NCI-H2081 treated with DMSO at 0.1 percent for 48 hours (cell line): ENCODE measurements at places on chromosomes 16 and 17.

- DNase-seq: no peak
These were observed 44.8 kb downstream of the GLG1 start for GRCh38 chr16:74562117-74562516.

DNA sequence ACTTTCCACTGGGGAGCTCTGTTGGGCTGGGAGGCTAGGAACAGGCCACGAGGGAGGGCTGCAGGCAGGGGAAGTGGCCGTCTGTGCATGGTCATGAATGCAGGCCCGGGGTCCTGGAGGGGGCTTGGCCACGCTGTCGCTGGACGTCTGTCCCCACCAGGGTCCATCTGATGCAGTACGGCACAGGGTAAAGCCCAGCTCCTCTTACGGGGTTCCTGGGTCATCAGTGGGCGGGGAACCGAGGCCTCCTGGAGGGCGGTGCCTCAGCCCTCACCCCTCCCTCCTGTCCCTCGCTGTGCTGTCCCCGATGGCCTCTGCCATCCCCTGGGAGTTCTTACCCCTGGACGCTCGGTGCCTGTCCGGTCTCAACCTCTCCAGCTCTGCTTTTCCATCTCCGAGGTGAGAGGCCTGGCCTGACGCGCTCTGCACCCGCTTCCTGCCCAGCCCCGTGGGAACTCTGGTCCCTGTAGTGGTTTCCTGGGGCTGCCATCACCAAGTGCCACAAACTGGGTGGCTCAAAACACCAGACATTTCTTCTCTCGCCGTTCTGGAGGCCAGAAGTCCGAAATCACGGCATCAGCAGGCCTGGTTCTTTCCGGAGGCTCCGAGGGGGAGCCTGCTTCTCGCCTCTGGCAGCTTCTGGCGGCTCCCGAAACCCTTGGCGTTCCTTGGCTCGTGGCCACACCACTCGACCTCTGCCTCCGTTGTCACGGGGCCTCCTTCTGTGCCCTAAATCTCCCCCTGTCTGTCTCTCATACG, 182.8 kb downstream of the SEC14L1 start:
- DNase-seq: no peak

GRCh38 chr16:30741461-30741914, 6.7 kb upstream of the PHKG2 start:
- no peak for DNase-seq

DNA sequence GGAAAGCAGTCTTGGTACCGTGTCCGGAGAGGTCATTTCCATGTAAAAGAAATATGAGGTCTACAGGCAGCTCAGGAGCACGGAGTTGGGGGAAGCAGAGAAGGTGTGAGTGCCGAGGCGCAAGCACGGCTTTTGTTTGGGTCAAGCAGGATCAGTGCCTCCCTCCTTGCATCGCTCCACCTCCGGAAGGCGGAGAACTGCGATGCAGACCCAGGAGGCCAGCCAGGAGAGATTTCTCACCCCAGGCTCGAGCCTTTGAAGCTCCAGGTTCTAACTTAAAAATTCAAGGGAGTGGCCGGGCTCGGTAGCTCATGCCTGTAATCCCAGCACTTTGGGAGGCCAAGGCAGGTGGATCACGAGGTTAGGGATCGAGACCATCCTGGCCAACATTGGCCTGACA, 25.0 kb downstream of the NAA60 start:
- no peak for DNase-seq

DNA sequence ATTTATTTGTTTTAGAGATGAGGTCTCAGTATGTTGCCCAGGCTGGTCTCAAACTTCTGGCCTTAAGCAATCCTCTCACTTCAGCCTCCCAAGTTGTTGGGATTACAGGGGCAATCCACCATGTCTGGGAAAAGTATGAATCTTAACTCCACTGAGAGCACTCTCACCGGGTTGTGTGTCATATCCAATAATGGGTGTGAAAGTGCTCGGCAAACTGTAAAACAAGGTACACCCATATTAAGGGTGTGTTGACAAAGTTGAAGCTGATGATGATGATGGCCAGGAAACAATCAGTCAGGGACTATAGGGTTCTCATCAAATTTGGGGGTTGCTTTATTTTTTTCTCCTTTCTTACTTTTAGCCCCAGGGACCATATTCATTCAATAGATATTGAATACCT, 25.3 kb upstream of the TMC5 start:
- DNase-seq: no peak

DNA sequence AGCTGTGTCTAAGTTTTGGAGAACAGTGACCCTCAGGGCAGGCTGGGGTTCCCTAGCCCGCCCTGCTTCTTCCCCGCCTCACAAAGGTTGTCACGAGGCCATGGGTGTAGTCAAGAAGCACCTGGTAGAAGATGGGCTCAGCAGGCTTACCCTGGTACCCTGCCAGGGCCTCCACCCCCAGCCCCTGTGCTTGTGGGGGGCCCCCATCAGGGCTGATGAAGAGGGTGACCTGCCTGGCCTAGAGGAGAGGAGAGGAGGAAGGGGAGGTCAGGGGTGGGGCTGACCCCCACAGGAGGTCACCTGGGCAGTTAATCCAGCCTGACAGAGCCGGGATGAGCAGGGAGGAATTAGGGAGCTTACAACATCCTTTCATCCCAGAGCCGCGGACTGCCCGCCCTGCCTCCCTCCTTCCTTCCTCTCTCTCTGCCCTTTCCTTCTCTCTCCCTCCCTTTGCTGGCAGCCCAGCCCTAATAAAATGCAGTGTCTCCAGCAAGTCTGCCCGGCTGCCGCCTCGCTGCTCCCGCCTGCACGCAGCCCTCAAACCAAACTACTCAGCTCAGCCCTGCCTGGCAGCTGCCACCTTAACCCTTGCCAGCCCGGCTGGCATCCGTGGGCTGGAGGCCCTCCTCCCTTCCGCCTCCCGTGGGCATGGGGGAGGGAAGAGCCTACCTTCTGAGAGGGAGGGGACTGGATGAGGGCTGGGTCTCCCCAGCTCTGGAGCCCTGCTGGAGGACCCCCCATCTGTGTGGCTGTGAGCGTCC, 7.2 kb downstream of the DLX3 start:
- DNase-seq: no peak

DNA sequence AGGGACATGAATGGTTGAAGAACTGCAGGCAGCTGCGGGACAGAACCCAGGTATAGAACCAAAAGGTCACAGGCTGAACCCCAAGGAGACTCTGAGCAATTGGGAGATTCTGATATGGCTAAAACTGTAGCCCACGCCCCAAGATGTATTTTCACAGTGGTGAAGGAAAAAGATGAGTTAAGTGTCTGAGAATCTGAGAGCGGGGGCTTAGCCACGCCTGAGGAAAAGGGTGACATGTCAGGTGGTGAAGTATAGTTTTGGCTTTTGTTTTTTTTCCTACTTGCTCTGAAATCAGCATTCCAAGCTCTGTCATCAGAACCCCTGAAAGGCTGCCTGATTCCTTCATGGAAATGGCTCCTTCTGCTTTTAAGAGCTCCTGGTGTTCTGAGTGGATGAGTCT, 73.3 kb downstream of the AKAP1 start:
- no peak for DNase-seq

DNA sequence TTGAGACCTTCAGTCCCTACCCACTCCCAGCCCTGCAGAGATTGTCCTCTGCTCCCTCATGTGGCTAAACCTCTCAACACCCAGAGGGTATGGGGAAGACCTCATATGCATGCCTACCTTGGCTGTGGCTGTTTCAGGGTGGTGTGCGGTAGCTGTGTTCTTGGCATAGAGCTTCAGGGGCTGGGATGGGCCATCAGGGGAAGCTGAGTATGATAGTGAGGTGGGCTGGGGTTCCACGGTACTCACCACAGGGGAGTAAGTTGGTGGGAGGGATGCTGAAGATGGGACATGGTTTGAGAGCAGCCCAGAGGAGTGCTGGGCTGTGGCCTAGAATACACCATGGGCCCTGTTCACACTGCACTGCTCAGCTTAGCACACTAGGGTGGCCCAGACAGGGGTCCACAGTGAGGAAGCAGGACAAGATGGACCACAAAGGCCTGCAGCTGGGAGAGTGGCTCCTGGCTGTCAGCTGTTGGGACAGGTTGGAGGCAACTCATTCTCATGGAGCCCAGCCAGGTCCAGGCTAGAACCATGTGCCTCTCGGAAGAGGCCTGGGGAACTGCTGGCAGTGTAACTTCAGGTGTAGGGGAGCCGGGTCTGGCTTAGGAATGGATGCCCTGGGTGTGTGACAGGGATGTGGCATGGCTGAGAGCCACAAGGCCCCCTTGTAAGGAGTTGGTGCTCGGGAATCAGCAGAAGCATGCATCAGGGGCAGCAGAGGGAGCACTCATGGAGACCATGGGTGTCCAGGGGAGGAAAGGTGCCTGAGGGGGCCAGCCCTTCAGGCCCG, 3.1 kb downstream of the MFAP4 start:
- no peak for DNase-seq

GRCh38 chr17:64686705-64687104, 24.6 kb upstream of the SMURF2 start:
- no peak for DNase-seq

- no peak for DNase-seq
These were observed 433.9 kb upstream of the MAF start for GRCh38 chr16:80034469-80034826.

- DNase-seq: no peak
These were observed 10.9 kb upstream of the SP2 start for GRCh38 chr17:47884905-47885730.

DNA sequence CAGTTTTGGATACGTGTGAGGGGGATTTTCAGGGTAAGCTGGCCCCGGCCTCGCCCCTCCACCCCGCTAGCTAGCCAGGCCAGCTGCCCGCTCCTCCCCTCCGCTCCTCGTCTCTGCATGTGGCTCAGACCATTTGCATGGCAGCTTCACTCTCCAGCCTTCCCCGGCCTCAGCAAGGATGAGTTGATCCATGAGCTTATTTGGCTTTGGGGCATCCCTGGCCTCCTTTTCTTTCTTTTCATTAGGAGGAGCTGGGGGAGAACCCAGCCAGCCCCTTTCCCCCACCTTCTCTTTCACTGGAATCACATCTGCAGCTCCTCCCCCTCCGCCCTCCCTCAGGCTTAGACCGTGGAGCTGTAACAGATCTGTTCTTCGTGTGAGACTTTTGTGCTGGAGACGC, 30.7 kb downstream of the ELAC2 start:
- DNase-seq: no peak

DNA sequence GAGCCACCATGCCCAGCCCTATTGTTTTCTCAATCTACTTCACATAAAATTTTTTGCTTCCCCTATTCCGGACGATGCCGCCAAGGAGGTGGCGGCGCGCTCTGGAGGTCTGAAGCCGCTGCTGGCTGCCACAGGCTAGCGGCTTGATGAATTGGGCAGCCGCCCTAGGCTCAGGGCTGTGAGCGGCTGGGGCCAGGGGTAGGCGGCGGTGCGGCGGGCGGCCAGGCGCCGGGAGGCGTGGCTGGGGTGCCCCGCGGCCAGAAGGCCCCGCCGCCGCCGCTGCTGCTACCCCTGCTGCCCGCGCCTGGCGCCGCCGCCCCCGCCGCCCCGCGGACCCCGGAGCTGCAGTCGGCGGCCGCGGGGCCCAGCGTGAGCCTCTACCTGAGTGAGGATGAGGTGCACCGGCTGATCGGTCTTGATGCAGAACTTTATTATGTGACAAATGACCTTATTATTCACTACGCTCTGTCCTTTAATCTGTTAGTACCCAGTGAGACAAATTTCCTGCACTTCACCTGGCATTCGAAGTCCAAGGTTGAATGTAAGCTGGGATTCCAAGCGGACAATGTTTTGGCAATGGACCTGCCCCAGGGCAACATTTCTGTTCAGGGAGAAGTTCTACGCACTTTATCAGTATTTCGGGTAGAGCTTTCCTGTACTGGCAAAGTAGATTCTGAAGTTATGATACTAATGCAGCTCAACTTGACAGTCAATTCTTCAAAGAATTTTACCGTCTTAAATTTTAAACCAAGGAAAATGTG, 41.7 kb downstream of the ANKFY1 start:
- DNase-seq: no peak

DNA sequence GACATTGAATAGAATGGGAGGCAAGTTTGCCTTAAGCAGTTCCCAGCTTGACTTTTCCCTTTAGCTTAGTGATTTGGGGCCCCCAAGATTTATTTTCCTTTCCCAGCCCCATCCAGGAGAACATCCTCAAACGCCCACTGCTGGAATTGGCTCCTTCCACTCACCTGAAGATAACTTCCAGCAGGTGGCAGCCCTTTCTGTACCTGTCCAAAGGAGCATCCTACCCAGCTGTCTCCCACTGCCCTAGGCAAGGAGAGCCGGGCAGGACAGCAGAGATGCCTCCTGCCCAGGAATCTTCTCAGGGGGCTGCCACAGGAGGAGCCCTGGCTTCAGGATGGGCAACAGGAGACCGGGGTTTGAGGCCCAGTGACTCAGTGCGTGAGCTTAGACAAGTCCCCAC, 6.4 kb downstream of the CACNG5 start:
- no peak for DNase-seq

DNA sequence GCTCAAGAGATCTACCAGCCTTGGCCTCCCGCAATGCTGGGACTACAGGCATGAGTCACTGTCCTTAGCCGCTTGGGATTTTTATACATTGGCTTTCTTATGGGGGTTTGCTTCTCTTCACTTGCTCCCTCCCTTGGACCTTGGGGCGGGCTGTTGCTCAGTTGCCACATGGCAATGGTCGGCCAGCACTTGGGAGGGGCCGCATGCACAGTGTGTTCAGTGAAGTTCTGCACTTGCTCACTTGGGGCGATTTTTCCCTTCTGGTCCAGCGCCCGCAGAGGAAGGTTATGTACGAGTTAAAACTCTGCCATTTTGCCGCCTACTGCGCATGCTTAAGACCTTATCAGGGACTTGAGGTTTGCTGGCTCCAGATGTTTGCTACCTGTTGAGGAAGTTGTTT, 1367.6 kb upstream of the CDH8 start:
- DNase-seq: no peak

DNA sequence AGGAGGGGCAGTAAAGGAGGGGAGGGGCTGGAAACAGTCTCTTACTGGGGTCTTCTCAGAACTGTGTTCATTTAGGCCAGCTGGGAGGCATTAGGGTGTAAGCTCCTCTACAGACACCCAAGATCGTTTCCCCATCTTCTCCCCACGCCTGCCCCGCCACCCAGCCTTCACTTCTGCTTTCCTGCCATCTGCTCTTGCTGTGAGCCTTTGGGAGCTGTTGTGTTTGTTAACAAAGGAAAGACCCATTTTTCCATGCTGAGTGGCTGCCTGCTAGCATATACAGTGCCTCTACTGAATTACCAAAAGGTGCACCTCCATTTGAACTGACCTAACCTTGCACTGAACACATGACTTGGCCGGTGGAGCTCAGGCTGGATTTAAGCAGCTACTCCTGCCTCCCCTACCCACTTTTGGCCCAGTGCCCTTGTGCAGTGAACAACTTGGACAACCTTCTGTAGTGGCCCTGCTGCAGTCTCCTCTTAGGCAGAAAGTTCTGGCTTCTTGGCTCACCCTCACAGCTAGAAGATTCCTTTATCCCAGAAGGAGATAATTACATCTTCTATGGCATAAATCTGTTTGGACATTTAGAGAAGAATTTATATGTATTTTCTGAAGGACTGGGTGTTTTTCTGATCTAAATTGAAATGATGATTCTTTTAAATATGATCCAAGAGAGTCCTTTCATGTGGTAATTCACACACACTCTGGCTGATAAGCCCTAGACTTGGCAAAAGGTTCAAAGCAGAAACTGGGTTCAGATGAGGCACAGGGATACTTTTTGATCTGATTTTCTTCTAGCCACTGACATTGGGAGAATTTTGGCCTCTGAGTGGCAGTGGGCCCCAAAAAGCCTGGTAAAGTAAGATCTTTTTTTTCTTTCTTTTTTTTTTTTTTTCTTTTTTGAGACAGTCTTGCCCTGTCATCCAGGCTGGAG, 81.9 kb upstream of the HNF1B start:
- no peak for DNase-seq
